Esophagus muscularis mucosa (tissue), 4 donors: ENCODE measurements at places on chromosomes 2 and 18. TPM values are rescaled to one million over a fixed set of nuclear protein-coding genes. Genes with fewer than 3 reads are reported as not detected.

The STK25 gene
- total RNA-seq = 220 TPM

The ALPP gene
- not detected for total RNA-seq

The DCC gene
- 0.46 TPM for total RNA-seq

The IL36G gene
- not detected for total RNA-seq

The UGT1A8 gene
- not detected for total RNA-seq

The CFAP65 gene
- total RNA-seq = not detected

The LMAN2L gene
- total RNA-seq = 22.1 TPM

The CFAP53 gene
- not detected for total RNA-seq
